ENCODE measurements at places on chromosomes 3 and 15.

- DNase-seq = no peak
Measured at GRCh38 chr3:10632741-10633140, 127.4 kb upstream of the ATP2B2 start.

GRCh38 chr15:76206325-76206976, 104.8 kb downstream of the ETFA start:
- peak; percentile 51 for DNase-seq

DNA sequence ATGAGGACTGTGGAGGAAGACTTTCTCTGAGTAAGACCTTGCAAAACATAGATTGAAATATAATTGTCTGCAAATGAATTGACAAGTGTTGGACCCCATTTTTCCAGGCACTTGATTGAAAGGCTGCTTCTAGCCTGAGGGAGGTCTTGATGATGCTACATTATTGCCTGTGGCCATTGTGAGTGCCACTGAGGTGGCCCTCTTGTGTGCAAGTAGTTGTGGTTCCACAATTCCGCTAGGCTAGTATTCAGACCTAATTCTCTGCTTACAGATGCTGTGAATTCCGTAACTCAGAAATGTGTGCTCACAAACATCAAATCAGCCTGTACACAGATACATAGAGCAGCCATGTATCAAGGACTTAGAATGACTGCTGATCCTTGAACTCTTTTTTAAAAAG, 34.7 kb downstream of the FNDC3B start:
- DNase-seq = no peak

GRCh38 chr3:9777694-9778021, 7.9 kb upstream of the CAMK1 start:
- DNase-seq = no peak

DNA sequence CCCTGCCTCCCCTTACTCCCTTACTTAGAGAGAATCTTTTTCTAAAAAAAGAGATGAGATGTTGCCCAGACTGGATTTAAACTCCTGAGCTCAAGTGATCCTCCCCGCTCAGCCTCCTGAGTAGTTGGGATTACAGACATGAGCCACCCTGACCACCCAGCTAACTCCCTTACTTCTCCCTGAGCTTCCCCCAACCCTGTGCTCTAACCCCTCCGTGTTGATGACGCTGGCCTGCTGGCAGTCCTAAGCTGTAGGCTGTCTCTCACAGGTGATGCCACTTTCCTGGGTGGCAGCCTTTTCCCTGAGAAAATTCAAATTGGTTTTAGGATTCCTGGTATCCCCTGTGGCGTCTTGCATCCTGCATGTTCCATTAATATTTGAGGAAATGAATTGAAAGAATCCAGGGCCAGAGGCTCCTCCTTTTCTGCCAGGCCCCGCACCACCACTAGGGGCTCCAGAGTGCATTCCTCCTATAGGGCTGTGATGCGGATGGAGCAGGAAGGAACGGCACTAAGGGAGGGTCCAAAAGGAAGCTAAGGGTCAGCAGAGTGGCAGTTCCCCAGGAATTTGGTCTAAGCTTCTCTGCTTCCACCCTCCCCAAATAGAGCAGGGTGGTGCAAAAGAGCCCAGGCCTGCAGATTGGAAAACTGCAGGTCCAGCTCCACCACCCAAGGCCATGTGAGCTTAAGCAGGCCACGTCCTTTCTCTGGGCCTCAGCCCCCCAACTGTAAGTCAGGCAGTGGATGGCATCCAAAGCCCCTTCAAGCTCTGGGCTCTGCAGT, 101.1 kb downstream of the DAPK2 start:
- peak; percentile 87 for DNase-seq

GRCh38 chr15:78638658-78639314, 2.2 kb downstream of the CHRNB4 start:
- DNase-seq = peak; percentile 90

DNA sequence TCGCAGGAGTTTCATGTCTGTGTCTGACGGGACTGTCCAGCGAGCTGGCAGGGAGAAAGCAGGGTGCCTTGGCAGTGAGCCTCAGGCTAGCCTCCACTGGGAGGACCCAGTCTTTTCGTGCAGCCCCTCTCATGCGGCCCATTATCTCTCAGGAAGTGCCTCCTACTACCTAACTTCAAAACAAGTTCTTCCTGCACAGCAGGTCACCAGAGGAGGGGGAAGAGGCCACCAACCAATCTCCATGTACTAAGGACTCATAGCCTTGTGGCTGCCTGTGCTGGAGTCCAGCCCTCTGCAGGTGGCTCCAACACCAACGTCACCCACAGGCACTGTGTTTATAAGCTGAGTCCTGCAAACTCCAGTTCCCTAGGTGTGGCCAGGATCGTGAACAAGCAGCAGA, 4.8 kb downstream of the VIPR1 start:
- peak; percentile 69 for DNase-seq

GRCh38 chr3:76134166-76134565, 348.8 kb upstream of the ZNF717 start:
- no peak for DNase-seq

- DNase-seq = no peak
Measured at GRCh38 chr3:52173101-52173500, 18.9 kb upstream of the POC1A start.

DNA sequence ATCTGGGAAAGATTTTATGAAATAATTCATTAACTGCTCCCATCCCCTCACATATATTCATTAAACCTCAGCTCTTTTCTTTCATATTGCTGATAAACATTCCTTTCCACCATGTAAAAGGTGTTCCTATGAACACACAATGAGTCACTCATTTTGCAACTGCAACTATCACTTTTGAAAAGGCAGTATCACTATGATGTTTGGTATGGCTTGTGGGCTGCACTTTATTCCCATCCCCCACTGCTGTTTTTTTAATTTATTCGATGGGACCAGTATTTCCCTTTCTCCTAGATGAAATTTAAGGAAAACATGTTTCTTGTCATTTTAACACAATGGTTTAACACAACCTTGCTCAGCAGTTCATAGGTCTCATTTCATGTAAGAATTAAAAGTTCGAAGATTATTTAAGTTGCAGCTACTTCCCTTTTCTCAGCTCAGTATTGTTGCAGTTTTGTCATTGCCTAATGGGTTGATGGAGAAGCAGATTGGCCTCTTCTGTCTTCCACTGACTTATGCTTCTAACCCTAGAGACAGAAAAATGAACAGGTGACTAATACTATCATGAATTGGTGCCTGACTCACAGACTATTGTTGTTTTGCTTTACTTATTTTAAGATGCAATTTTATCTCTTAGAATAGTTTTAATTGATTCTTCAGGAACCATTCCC, 280.3 kb downstream of the ZPLD1 start:
- no peak for DNase-seq

DNA sequence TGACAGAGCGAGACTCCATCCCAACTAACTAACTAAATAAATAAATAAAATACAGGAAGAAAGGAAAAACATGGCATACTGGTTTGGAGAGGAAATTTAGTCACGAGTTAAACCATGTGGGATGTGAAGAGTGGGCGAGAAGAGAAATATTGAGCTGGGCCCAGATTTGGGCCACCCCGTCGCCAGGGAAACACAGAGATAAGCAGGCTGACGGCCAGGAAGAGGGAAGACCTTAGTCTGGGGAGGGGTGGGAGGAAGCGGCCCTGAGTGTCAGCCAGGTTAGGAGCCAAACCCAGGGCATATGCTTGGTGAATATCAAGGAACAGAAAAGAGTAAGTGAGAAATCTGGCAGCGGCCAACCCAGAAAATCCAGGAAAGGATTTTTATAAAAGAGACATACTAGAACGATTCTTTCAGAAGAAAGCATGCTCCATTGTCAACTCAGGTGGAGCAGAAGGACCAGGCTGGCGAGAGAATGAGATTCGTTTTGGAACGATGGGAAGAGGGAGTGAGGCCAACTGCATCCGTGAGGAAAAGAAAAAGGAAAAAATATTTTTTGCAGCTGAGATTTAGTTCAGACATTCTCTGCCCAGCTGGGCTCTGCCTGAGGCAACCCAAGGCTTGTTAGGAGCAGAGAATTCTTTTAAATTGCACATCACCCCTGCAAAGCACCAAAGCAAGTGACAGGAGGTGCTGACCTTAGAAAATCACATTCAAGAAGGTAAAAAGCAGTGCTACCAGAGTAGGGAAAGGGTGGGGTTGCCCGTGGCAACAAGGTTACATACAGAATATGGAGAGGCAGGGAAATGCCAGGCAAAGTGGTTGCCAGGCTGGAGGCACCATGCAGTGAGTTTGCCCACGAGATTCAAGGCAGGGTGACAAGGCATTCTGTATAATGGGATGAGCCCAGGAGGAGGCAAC, 59.3 kb upstream of the RAD18 start:
- DNase-seq = no peak

- DNase-seq = peak; percentile 60
Measured at GRCh38 chr3:141680620-141681389, 57.3 kb upstream of the RNF7 start.

- DNase-seq = no peak
Measured at GRCh38 chr15:81292523-81293001, 31.4 kb downstream of the STARD5 start.

DNA sequence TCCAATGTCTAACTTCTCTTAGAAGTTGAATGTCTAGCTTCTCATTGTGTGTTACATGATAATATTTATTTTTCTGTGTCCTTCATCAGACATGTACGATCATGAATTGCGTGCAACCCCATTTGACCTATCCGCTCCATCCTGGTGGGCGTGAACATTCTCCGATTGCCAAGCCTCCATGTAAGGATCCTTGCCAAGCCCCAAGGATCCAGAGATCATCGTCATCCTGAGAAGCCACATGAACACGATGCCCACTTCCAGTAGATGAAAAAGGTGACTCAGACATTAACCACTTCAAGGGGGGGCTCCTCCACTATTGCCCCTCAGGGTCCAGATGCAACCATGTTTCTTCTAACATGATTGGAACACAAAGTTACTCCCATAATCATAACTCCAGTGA, 25.5 kb upstream of the KNG1 start:
- DNase-seq = no peak

DNA sequence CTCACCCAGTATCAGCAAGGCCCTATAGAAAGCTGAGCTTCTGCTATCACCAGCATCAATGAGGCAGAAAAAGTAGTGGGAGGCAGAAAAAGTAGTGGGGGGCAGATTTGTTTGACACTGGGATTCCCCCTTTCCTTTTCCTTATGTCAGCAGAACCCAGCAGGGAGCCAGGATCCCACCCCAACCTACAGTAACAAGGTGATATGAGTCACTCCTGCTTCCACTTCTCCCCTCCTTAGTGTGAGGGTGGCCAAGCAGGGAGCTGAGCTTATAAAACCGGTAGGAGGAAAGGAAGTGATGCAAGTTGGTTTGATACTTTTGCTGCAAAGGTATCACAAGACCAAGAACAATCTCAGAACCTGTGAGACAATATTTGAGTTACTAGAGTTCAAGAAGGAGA, 128.7 kb downstream of the SCAPER start:
- DNase-seq = no peak

- no peak for DNase-seq
Measured at GRCh38 chr3:23219117-23219516, 16.0 kb downstream of the UBE2E2 start.

DNA sequence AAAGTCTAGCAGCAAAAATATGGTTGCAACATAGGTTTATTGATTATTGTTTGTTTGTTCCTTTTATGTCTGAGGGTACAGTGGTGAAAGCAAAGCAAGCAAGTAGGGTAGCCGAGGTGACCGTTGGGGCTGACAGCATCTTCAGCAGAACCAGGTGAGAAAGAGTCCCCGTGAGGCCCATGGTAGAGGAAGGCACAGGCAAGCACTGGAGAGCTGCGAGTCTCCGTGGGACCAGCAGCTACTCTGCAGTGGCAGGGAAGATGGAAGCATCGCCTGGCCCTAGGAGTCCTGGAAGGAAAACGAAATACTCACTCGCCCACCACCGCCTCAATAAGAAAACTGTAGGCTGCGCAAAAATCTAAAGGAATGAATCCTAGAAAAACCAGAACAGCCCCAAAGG, 25.3 kb upstream of the GABRA5 start:
- no peak for DNase-seq

GRCh38 chr3:191339316-191339917, 9.1 kb upstream of the UTS2B start:
- DNase-seq = no peak

All from iPS-NIHi11 (cell line).